Esophagus squamous epithelium (tissue), 5 donors: ENCODE measurements at places on chromosomes 12 and 14.
A peak's percentile ranks its signal among the peaks of the same experiment; 100 is the strongest.

DNA sequence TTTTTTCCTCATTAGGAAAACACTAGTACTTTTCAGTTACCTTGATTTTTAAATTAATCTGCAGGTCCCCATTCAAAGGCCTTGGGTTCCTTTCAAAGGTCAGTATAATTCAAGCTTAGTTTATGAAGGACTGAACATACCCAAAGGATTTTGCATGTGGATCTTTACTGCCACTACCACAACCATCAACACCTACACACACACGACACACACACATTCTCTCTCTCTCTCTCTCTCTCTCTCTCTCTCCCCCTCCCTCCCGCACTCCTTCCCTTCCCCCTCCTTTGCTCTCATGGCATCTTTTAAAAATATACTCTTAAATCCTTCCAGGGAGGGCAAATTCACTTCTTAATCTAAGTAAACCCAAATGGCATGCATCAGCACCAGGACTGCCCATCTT, 28.8 kb downstream of the HIF1A start:
- no peak for DNase-seq
- no peak overlapping the region for H3K4me3 ChIP-seq
- peaks cover 85% of the 10 kb centered on the region for H3K36me3 ChIP-seq
- no peaks in the 10 kb centered on the region for H3K27me3 ChIP-seq
- H3K27ac ChIP-seq, result no peak overlapping the region

GRCh38 chr14:21748869-21749303, 75.3 kb upstream of the OR4E1 start:
- H3K4me1 ChIP-seq, result no peaks in the 10 kb centered on the region
- H3K27me3 ChIP-seq, result no peaks in the 10 kb centered on the region

DNA sequence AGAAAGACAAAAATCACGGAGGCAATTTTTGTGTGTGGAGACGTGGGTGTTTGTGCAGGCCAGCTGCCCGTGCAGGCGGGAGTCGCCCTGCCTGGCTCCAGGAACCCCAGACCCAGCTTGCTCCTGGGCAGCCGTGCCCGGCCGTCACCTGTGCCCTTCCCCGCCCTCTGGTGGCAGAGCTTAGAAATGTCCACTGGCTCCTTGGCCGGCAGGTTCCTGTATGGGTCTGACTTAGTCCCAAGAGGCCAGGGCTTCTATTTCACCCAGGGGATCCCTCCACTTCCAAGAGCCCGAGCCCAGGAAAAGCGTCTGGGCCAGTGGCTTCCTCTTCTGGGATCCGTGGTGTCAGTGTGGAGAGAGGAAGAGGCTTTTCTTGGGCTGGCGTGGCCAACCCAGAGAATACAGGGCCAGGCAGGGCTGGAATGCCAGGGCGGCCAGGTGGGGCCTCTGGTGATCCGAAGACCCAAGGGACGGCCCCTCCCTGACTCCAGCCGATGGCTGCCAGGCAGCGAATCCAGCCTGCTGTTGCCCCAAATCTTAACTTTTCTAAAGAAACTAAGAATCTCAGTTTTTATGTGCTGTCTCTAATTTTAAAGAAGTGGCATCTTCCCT, 120.9 kb downstream of the TMEM132C start:
- peaks cover 5% of the 10 kb centered on the region for H3K4me1 ChIP-seq
- no peak overlapping the region for H3K4me3 ChIP-seq
- no peaks in the 10 kb centered on the region for H3K36me3 ChIP-seq
- H3K27me3 ChIP-seq, result no peaks in the 10 kb centered on the region
- H3K27ac ChIP-seq, result no peak overlapping the region

GRCh38 chr14:102508774-102509745, 516 bp downstream of the ANKRD9 start:
- peak overlapping the region; percentile 52 for H3K4me3 ChIP-seq
- H3K27ac ChIP-seq, result peak overlapping the region; percentile 91
- peaks cover 39% of the 10 kb centered on the region for H3K4me1 ChIP-seq
- no peaks in the 10 kb centered on the region for H3K27me3 ChIP-seq
- no peaks in the 10 kb centered on the region for H3K36me3 ChIP-seq

DNA sequence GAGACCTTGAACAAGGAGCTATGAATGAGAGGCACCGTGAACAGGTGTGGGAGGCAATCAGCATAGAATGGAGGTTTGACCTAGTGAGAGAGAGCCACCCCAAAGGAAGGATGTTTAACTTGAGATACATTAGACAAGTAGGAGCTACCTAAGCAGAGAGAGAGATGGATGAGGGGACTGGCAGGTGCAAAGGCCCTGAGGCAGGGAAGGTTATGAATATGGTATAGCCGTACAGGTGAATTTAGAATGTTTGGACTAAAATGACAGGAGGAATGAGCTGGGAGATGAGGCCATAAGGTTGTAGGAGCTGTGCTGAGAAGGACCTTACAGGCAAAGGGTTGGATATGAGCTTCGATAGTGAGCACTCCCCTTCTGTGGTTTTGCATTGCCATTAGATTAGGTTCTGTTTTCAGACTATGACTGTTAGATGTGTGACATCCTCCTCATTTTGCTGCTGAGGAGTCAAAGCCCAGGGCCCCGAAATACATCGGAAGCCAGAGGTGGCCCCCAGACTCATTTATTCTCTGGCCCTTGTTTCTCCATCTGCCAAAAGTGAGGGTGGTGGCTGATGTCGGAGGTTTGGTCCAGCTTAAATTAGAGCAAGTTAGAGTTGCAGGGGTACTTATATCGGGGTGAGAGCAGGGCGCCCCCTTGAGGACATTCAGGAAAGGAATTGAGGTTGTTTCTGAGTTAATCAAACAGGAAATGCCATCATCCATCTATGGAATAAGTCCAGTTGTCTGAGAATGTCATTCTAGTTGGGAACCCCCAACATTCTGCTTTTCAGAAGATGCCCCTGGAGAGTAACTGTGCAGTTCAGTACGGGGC, 29.4 kb downstream of the SLC24A4 start:
- no peak overlapping the region for H3K4me3 ChIP-seq
- H3K4me1 ChIP-seq, result no peaks in the 10 kb centered on the region

GRCh38 chr12:117298648-117299225, 62.7 kb downstream of the NOS1 start:
- H3K4me1 ChIP-seq, result no peaks in the 10 kb centered on the region
- DNase-seq, result no peak
- no peaks in the 10 kb centered on the region for H3K36me3 ChIP-seq
- no peak overlapping the region for H3K27ac ChIP-seq
- no peak overlapping the region for H3K4me3 ChIP-seq

DNA sequence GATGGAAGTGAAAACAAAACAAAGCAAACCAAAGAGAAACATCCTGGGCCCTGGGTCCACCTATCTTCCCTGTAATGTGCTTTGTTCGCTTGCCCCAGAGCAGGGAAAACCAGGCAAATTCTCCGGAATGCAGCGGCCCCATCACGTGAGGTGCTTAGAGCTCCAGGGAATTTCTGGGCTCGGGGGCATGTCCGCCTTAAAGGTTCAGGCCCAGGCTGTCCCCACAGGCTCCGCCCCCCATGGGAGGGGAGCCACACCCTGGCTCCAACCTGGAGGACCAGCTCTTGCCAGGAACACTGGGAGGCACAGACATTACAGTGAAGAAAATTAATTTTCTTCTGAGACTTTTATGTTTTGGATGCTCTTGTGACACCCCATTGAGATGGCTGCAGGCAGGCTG, 69.9 kb downstream of the RBM19 start:
- DNase-seq, result no peak
- no peak overlapping the region for H3K4me3 ChIP-seq
- H3K4me1 ChIP-seq, result peaks cover 5% of the 10 kb centered on the region
- H3K36me3 ChIP-seq, result peaks cover 18% of the 10 kb centered on the region

- no peaks in the 10 kb centered on the region for H3K4me1 ChIP-seq
- no peak overlapping the region for H3K27ac ChIP-seq
- no peaks in the 10 kb centered on the region for H3K27me3 ChIP-seq
- H3K36me3 ChIP-seq, result no peaks in the 10 kb centered on the region
These were observed 1022.0 kb upstream of the TMEM132C start for GRCh38 chr12:127245009-127245408.
